ENCODE measurements at places on chromosomes 1 and 21.
A peak's percentile ranks its signal among the peaks of the same experiment; 100 is the strongest.

GRCh38 chr21:33703750-33704606 is 61.7 kb downstream of the ITSN1 start:
- no peak for DNase-seq

DNA sequence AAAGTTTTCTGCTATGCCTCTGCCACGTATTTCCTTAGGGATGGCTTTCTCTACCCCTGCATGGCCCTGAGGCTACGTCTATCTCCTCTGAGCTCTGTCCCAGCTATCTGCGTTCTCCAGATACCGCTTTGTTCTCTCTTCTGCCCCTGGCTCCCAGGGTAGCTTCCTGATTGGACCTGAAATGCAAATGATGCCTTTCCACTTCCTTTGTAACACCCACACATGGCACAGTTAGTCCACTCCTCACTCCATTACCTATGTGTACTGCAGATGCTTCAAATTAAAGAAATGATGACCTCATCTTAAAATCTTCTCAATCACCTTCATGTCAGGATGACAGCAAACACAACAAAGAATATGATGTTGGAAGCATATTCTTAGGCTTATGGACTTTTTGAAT is 138.6 kb upstream of the POGK start:
- no peak for DNase-seq

- no peak for DNase-seq
Observed at GRCh38 chr1:208218237-208219097, 25.7 kb downstream of the PLXNA2 start.

DNA sequence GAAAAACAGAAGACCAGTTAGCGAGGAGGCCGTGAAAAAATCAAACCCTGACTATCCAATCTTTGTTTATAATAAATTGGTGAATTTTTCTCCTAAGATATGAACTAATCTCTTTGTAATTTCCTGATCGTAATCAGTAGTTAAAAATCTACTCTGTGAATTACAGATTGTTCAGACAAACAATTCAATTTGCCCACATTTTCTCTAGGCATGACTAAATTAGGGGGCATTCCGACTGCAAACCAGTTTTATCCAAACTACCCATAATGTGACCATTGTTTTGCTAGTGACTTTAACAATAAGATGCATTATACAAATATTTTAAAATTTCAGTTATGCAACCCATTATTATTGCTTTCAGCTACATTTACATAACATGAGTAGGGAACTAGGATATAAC is 546.9 kb upstream of the ADAMTS5 start:
- DNase-seq = no peak

DNA sequence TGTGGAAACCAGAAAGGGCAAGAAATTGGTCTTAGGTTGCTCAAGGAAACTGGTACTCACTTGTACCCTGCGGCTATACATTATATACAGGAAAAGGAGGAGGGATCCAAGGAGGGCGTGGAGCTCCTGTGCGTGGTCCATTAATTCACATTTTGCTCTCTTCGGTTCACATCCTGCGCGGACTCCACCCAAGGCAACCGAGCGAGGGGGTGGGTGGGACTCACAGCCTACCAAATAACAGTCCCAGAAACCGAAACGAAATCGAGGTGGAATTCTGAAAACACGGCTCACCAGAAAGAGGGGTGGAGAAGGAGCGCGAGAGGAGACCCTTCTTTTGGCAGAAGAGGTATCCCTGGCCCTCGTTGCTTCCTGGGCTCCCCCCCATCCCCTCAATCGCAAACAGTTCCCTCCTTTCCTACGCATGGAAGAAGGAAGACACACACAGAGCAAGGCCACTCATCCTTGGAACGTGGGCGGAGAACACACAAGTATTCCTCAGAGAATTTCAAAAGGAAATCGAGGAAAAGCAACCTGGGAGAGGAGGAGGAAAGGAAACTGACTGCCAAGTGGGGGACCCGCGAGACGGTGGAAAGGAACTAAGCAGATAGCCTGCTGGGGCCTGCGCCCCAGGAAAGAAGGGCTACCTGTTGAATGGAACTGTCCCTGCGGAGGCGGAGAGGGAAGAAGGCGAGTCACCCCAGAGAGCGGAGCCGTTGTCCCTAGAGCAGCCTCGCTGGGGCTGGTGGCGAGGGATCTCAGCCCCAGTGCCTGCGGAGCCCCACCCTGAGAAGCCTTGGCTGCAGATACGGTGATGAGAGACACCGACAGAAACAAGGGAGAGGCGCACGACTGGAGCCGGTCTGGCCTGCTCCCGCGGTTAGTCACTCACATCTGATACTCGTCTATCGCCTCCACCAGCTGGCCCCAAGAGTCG is 705 bp downstream of the AIDA start:
- DNase-seq = peak; percentile 47

- DNase-seq = no peak
Observed at GRCh38 chr21:36910581-36911307, 55.7 kb downstream of the HLCS start.

GRCh38 chr1:40634901-40635655 is 30.4 kb downstream of the RIMS3 start:
- no peak for DNase-seq

DNA sequence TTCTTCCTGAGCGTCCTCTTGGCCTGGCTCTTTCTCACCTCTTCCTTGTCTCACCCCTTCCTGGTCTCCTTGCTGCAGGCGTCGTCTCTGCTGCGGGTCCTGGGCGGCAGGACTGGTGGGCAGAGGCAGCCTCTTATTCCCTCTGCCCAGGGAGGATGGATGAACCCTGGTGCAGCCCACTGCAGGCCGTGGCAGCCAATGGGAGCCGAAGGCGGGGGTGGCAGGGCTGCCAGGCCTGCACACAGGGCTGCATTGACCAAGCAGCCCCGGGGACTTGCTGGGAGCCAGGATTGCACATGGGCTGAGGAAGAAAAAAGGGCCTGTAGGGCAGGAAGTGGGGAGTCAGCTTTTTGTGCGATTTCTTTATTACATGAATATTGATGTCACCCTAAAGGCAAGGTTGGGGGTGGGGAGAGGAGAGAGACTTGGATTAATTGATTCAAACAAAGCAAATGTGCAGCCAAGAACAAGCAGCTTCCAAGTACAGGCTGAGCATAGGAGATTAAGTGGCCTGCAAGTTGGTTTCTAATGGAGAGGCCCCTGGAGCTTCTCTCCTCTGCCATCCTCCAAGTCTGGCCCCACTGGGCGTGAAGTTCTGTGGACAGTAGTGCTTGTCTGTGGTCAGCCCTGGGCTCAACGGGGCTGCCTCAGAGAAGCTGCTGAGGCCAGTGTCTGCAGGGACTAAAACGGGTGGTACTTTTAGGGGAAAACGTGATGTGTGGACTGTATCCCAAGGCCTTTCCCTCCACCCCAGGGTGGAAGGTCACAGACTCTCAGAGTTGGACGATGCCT is at the start of gene S100B:
Gene S100B (minus strand): TSS at position 108 of the 792 bp plus-strand sequence. CDS start 2,667 bp downstream, outside the sequence.
- peak; percentile 2 for DNase-seq

DNA sequence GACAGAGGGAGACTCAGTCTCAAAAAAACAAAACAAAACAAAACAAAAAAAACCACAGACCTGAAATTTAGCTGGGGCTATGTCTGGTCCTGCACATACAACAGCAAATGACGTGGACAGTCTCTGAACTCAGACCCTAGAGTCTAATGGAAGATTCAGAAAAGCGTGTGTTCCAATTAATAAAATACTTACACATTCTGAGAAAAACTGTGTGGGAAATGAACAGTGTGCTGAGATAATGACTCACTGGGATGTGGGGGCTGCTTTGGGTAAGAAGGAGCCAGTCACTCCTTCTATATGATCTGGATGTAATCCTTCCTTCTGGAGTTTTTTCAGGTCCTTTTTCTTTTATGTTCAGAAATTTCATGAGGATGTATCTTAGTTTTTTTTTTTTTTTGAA is 29.4 kb downstream of the CLDN14 start:
- no peak for DNase-seq

- DNase-seq = no peak
Observed at GRCh38 chr1:160608057-160608456, 28.8 kb upstream of the CD84 start.

- DNase-seq = no peak
Observed at GRCh38 chr1:178506669-178507068, 6.2 kb upstream of the TEX35 start.
